A549 treated with DMSO at 1 μM for 4 hours (cell line): ENCODE measurements at places on chromosomes 3 and 15. TPM values are rescaled to one million over a fixed set of nuclear protein-coding genes. Genes with fewer than 3 reads are reported as not detected.

HTR3E gene
- total RNA-seq = not detected in 5 replicates

TRIM42 gene
- total RNA-seq = not detected in 5 replicates

FETUB gene
- 0.08 to 0.12 TPM (median 0.10 TPM) in 4 of 5 replicates, not detected in the other for total RNA-seq

ACTC1 gene
- 0.10 to 0.52 TPM (median 0.25 TPM) in 5 replicates for total RNA-seq

NR1I2 gene
- total RNA-seq = not detected in 5 replicates

IGSF11 gene
- 4.7 to 5.5 TPM (median 5.0 TPM) in 5 replicates for total RNA-seq

MYO5C gene
- total RNA-seq = 4.8 to 6.1 TPM (median 6.0 TPM) in 5 replicates

RBP2 gene
- total RNA-seq = not detected in 5 replicates

EIF1B gene
- 51.9 to 65.2 TPM (median 62.0 TPM) in 5 replicates for total RNA-seq

MAGI1 gene
- total RNA-seq = 3.0 to 5.5 TPM (median 4.5 TPM) in 5 replicates

WDR49 gene
- total RNA-seq = not detected in 5 replicates

SLC22A14 gene
- 0.07 to 0.19 TPM (median 0.08 TPM) in 3 of 5 replicates, not detected in the others for total RNA-seq

CHST2 gene
- 0.57 to 1.1 TPM (median 0.81 TPM) in 5 replicates for total RNA-seq

SCG3 gene
- 0.02 to 0.20 TPM (median 0.05 TPM) in 5 replicates for total RNA-seq

GRAMD1C gene
- total RNA-seq = 0.31 to 1.4 TPM (median 0.71 TPM) in 5 replicates

DNASE1L3 gene
- 0.11 to 0.29 TPM (median 0.21 TPM) in 3 of 5 replicates, not detected in the others for total RNA-seq

MRAS gene
- total RNA-seq = 8.0 to 12.1 TPM (median 10.5 TPM) in 5 replicates

BCL6 gene
- 5.1 to 7.5 TPM (median 6.8 TPM) in 5 replicates for total RNA-seq

IL16 gene
- 0.15 to 0.24 TPM in 2 of 5 replicates, not detected in the others for total RNA-seq

SKOR1 gene
- total RNA-seq = 0.03 to 0.04 TPM (median 0.03 TPM) in 3 of 5 replicates, not detected in the others

IP6K2 gene
- 43.9 to 50.9 TPM (median 49.0 TPM) in 5 replicates for total RNA-seq

PLCB2 gene
- total RNA-seq = 0.39 to 1.3 TPM (median 0.79 TPM) in 5 replicates

CNTN6 gene
- not detected in 5 replicates for total RNA-seq

DPPA2 gene
- total RNA-seq = not detected in 5 replicates

TMIE gene
- total RNA-seq = 0.07 to 0.30 TPM (median 0.16 TPM) in 5 replicates

DZIP1L gene
- total RNA-seq = 5.7 to 6.8 TPM (median 6.6 TPM) in 5 replicates

BCHE gene
- 1.1 to 1.2 TPM (median 1.1 TPM) in 5 replicates for total RNA-seq

NAALADL2 gene
- 0.14 to 0.36 TPM (median 0.24 TPM) in 4 of 5 replicates, not detected in the other for total RNA-seq

CYB561D2 gene
- total RNA-seq = 17.2 to 23.0 TPM (median 22.0 TPM) in 5 replicates

CTXN2 gene
- 0.02 to 0.04 TPM in 2 of 5 replicates, not detected in the others for total RNA-seq

RFTN1 gene
- total RNA-seq = 3.2 to 4.4 TPM (median 3.5 TPM) in 5 replicates

PRR20G gene
- total RNA-seq = 0.07 to 0.15 TPM in 2 of 5 replicates, not detected in the others

CPA3 gene
- not detected in 5 replicates for total RNA-seq

MYLK gene
- 12.3 to 16.6 TPM (median 15.2 TPM) in 5 replicates for total RNA-seq

RLBP1 gene
- total RNA-seq = not detected in 5 replicates

TNFSF10 gene
- total RNA-seq = 0.10 to 0.20 TPM (median 0.13 TPM) in 4 of 5 replicates, not detected in the other

C15orf61 gene
- 2.1 to 4.0 TPM (median 3.9 TPM) in 5 replicates for total RNA-seq

CORO2B gene
- 2.9 to 4.0 TPM (median 3.7 TPM) in 5 replicates for total RNA-seq

PLIN1 gene
- total RNA-seq = 0.05 to 0.17 TPM (median 0.08 TPM) in 4 of 5 replicates, not detected in the other

PLSCR2 gene
- 0.21 TPM in 1 of 5 replicates, not detected in the others for total RNA-seq

TGM5 gene
- total RNA-seq = not detected in 5 replicates

SCAANT1 gene
- 0.79 TPM in 1 of 5 replicates, not detected in the others for total RNA-seq

APBA2 gene
- total RNA-seq = 16.6 to 22.6 TPM (median 19.1 TPM) in 5 replicates
